Neuronal stem cell (in vitro differentiated cells): ENCODE measurements at places on chromosomes 11 and 22.

DNA sequence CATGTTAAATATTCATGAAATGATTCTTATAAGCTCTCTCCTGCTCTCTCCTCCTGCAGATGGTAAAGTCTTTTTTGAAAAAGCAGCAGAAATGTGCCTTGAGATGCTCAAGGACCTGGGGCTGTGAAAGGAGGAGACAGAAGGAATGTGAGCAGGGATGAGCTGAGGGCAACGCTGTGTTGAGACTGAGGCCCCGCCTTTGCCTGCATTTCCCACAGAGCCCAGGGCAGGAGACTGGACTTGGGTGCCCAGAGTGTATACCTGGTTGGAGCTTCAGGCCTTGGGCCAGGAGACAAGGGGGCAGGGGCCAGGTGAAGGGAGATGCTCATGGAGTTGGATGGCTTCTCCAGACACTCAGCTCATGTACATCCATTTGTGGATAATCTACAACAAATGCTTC lies 39.2 kb downstream of the CEP164 start:
- no peak for DNase-seq

GRCh38 chr22:49548356-49549202 lies 279.1 kb downstream of the BRD1 start:
- DNase-seq, result no peak

- no peak for DNase-seq
These were observed 5.4 kb downstream of the TMEM123 start for GRCh38 chr11:102447193-102447592.

- no peak for DNase-seq
These were observed 27.1 kb upstream of the SLC22A12 start for GRCh38 chr11:64563966-64564365.

- DNase-seq, result no peak
These were observed 590.2 kb upstream of the ANO5 start for GRCh38 chr11:21602699-21603098.

DNA sequence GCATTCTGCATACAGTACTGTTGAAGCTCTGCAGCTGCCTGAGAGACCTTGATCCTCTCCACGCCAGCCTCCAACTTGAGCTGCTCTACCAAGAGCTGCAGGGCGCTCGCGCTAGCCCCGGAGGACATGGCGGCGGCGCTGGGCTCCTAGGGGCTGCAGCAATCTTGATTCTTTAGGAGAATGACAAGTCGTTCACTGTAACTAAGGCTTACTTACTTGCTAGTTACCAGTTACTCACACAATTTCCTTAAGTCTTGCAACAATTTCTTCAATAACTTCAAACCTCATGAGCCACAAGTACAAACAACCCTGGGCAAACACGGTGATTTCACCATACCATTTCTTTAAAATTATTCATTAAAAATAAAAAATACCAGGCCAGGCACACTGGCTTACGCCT lies 21.9 kb downstream of the SBF2 start:
- no peak for DNase-seq

DNA sequence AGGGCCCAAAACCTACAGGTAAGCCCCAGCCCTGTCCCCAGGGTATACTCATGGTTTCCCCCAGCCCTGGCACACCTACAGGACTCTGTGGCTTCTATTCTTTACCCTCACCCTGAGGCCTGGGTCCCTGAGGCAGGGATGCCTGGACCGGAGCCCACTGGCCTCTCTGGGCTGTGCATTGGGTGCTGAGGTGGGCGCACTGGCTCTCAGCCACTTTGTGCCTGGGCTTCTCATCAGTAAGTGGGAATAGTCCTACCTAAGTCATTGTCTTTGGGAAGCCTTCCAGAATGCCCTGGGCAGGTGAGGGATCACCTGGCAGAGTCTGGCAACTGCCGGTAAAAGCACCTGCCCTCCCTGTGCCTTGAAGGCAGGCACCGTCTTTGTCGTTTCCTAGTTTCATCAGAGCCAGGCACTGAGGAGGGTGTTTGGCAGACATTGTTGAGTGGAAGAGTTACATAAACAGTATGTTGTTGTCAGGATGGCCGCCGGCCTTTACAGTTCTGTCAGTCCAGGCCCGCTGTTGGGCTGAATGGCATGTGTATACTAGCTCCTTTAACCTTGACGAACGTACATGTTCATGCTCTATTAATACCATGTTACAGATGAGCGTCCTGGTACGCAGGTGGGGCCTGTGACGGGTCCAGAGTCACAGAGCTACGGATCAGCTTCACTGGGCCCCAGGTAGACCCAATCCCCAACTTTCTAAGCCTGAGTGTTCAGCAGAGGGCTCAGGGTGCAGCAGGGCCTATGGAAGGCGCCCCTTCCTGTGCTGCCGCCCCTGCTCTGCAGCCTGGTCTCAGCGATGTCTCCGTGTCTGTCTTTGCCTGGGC lies 23.0 kb downstream of the SHANK3 start:
- DNase-seq, result no peak

DNA sequence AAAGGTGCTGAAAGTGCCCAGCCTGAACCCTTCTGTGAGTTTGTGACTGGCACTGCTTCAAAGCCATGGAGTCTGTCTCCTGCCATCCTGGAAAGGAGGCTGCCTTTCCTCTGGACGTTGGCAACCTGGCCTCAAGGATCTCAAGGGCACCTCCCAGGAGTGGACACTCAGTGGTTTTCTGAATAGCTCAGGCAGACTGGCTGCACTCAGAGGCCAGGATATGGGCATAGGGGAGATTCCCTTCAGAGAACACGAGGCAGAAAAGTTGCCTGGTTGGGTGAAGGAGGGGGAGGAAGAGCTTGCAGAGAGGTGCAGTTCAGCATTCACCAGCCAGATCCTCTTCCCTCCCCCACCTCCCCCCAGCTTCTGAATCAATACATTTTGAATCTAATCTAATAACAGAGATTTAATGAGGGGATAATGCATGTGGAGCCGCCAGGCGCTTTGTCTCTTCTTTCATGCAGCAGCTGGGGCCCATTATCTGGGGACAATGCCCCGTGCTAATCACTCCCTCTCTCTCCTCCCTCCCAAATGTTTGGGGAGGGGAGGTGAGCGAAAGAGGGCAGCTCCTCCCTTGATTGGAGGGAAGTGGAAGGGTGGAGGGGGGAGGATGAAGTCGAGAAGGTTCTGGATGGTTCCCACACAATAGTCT lies 17.7 kb downstream of the HTR3A start:
- peak; percentile 48 for DNase-seq

GRCh38 chr11:46649180-46649738 lies 31.9 kb downstream of the ATG13 start:
- DNase-seq, result peak; percentile 11

GRCh38 chr11:68312780-68313573 lies 586 bp downstream of the LRP5 start:
- DNase-seq, result no peak

DNA sequence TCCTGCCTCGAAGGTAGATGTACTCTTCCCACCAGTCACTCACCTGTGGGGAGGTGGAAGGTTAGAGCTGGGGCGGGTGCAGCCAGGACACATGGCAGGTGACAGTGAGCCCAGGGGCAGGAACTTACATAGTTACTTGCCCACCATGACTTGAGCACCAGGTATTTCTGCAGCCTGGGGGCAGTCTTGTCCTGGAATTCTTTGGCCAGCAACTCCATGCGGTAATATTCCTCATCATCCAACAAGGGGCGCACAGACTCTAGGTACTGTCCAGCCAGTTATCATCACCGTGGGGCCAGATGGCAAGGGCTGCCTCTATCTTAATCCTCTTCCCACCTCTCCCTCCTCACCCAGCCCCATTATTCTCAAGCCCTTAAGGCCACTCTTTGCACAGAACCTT lies 2.2 kb downstream of the CPT1B start:
- DNase-seq, result no peak

DNA sequence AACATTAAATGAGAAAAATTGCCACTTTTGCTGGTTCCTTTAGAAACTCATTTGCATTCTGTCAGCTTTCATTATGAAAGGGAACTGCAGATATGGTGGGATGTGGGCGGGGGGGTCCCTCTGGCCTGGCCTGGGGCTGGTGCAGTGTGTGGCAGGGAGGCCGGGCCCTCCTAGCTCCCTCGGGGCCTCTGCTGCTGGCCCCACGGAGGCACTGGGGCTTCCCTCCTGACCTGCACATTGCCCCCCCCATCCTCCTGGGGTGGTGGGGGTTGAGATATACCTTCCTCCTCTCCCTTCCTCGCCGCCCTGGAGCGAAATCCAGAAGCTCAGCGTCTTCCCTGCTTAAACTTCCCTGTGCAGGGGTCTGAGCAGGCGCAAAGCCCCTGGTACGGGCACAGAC lies 1005.9 kb downstream of the BRD1 start:
- no peak for DNase-seq

- DNase-seq, result peak; percentile 40
These were observed 572.9 kb upstream of the CHORDC1 start for GRCh38 chr11:90795746-90796145.

GRCh38 chr11:16494918-16495691 lies 138.8 kb upstream of the SOX6 start:
- DNase-seq, result no peak

GRCh38 chr22:50233223-50233622 lies 11.6 kb downstream of the TUBGCP6 start:
- no peak for DNase-seq

DNA sequence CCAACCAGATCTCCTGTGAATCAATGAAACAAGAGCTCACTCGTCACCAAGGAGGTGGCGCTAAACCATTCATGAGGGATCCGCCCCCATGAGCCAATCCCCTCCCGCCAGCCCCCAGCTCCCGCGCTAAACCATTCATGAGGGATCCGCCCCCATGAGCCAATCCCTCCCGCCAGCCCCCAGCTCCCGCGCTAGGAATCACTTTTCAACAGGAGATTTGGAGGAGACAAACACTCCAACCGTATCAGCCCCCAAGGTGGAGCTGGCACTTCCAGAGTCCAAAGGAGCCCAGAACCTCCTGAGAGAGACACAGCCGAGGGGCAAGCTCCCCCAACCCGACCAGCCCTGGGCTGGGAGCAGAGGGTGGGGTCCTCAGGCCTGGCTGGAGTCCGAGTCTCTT lies 40.9 kb upstream of the PRR5 start:
- no peak for DNase-seq

DNA sequence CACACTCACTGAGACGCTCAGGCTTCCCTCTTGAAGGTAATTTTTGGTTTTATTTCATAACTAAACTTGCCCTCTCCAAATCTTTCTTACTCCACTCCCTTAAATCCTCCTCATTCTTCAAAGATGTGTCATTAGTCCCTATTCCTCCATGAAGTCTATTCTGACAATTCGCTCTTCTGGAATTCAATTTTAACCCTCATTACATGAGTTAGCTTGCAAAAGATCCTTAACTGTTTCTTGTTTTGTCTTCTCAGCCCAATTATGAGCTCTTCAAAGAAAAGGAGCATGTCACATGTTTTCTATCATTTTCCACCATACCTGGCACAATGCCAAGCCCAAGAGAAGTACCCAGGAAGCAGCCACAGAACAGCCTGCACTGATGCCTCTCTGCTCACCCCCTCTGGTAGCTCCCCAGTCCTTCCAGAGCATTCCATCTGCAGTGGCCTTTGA lies 13.0 kb downstream of the GALNT18 start:
- no peak for DNase-seq

DNA sequence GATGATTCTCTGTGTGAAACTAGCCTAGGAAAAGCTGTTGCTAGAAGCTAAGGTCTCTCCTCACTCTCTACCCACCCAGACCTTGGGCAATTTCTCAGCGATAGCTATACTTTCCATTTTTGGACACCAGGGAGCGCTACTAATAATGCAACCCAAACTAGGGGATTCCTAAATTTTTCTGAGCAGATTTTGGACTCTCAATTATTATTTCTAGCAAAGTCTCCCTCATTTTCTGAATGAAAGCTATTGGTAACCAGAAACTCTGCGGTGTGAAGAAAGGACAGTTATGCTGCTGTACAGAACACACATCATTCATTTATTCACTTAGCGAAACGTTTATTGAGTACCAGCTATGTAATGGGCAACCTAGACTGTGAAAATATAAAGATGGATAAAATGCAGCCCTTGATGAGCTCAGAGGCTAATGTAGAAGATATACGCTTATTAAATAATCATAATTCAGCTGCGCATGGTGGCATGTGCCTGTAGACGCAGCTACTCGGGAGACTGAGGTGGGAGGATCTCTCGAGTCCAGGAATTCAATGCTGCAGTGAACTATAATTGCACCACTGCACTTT lies 6.1 kb upstream of the STIM1 start:
- DNase-seq, result peak; percentile 46

DNA sequence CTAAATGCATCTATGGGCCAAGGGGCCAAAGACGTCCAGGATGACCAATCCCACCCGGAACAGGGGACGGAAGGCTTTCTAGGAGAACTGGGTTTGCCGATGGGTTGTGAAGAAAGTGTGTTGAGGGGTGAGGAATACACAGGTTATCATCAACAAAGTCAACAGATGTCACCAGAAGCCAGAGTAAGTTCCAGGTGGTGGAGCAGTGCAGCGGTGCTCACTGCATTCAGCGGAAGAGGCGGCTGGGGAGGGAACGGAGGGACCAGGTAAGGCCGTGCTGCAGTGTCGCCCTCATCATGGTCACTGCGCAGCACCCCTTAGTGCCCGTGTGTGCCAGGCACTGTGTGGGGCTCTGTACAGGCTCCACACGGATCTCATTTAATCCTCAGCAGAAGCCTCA lies 176.0 kb downstream of the EFCAB6 start:
- no peak for DNase-seq

GRCh38 chr11:111918390-111919256 lies at the start of gene C11orf52:
Gene C11orf52, plus strand, starts transcription at chr11:111918913. Its CDS starts 60 bp downstream, at chr11:111918973.
- DNase-seq, result no peak

DNA sequence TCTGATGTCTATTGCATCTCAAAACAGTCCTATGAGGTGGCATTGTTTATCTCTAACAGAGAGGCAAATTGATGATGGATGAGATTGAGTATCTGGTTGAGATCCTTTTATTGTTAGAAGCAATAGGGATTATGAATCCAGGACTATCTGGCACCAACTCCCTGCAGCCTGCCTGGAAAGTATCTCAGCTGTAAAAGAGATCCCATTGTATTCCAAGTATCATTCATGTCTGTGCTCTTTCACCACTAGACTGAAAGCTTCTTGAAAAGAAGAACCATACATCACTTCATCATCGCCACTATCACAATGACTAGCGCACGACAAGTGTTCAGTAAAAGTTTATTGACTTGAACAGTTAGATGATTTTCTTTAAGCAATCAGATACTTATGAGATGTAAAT lies 41.9 kb upstream of the PCF11 start:
- no peak for DNase-seq

- no peak for DNase-seq
These were observed 10.9 kb downstream of the ELFN2 start for GRCh38 chr22:37416389-37416788.

- no peak for DNase-seq
These were observed 27.3 kb downstream of the MARK2 start for GRCh38 chr11:63866211-63866610.

DNA sequence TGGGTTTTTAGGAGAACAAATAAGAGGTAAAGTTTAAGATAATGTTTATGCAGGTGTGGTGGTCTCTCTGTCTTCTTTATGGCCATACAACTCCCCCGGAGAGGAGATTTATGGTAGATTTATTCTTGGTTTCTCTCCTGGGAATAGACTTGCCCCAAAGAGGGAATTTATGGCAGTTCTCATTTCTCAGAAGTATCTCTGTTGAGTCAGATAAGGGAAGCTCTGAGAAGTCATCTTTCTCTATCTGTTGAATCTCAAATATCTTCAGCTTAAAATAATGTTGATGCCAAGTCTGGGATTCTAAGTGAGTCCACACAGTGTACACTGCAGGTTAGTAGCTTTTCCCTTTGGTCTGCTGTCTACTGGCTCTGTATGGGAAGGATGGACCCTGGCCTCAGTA lies 276.4 kb upstream of the PLET1 start:
- no peak for DNase-seq
